Activated T-cell treated with anti-CD3 and anti-CD28 coated beads, Interleukin-2, amount 50 U/mL, for 72 hours (primary cell): ENCODE measurements at places on chromosomes 4 and X.

DNA sequence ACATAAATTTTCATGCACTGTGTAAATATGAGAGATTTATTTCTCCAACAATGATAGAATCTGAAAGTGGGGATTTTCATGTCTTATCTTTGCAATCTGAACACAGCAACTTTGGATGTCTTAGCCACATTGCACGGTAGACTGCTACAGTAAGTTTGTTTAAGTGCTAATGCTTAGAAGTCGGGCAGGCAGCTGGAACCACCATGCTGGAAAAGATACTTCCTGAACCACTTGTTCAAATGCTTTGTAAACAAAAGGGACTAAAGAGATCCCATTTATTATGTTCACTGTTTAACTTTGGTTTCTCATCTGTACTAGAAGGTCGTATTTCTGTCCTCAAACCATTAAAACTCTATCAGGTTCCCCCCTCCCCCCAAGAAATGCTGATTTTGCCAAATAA, 555.9 kb upstream of the DIPK2B start:
- no peak for DNase-seq

DNA sequence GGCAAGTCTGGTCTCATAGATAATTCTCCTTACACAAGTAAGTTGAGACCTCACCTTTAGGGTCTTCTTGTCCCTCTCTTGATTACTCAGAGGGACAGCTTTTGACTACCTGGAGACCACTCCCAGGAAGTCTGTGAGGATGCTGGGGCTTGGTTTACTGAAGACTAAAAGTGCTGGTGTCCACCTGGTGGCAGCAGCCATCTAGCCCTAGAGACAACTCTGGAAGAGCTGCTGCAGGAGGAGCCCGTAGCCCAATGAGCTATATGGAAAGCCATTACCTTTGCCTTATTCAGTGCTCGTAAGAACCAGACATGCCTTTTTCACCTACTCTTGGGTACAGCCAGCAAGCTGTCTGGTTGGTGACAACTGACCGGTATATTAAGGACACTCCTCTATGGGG, 7.3 kb downstream of the FGFBP2 start:
- no peak for DNase-seq

- no peak for DNase-seq
Measured at GRCh38 chrX:22467571-22467970, 194.9 kb downstream of the CBLL2 start.

GRCh38 chrX:129981200-129981553, 1.3 kb upstream of the BCORL1 start:
- no peak for DNase-seq

GRCh38 chr4:78756137-78756536, 20.0 kb upstream of the BMP2K start:
- no peak for DNase-seq

DNA sequence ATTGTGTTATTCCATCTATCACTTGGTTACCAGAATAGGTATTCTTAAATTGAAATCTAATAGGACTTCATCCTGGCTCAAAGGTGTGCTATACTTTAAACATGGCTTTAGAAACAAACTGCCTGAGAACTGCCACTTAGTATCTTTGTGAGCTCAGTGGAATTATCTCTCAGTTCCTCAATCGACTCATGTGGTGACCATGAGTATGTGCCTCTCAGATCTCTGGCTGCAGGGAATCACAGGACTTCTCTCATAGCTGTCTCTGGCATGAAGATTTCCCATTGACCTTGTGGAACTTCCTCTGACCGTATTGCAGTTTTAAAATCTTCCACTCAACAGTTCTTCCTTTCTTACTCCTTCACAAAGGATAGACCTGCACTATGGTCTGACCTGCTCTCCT, 681.9 kb upstream of the BOD1L1 start:
- no peak for DNase-seq

GRCh38 chr4:155734065-155734464, 24.8 kb upstream of the GUCY1B1 start:
- DNase-seq: no peak
